B cell (primary cell): ENCODE measurements at places on chromosomes 11 and 22.

- H3K27me3 ChIP-seq: peaks cover 58% of the 10 kb centered on the region
- H3K4me1 ChIP-seq: peaks cover 26% of the 10 kb centered on the region
- H3K36me3 ChIP-seq: no peaks in the 10 kb centered on the region
- H3K27ac ChIP-seq: no peak within 1 kb of the TSS
- no peak within 1 kb of the TSS for H3K4me3 ChIP-seq
Observed at GRCh38 chr11:65786786-65787636, at the start of gene OVOL1. Gene OVOL1, plus strand, starts transcription at chr11:65787063. Its CDS starts 311 bp downstream, at chr11:65787374.

GRCh38 chr11:92653454-92653853, 316.0 kb upstream of the MTNR1B start:
- DNase-seq: no peak
- no peak overlapping the region for H3K4me3 ChIP-seq
- H3K27ac ChIP-seq: no peak overlapping the region
- H3K4me1 ChIP-seq: no peaks in the 10 kb centered on the region
- no peaks in the 10 kb centered on the region for H3K36me3 ChIP-seq

DNA sequence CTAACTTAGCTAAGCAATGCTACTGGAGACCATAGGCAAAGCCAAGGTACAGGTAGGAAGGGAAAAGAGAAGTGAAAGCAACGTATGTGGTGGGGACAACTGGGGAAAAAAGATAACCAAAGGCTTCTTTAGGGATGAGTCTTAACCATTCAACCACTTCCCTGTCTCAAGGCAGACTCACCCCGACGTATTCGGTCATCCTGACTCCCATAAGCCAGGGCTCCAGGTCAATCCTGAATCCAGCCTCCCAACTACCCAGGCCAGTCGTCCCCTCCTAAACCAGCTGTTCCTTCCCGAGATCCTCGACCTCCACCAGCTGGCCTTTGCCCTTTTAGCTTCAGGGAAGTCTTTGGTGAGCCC, 330 bp downstream of the ACP2 start:
- peak overlapping the region; percentile 56 for H3K27ac ChIP-seq
- no peak for DNase-seq
- peak overlapping the region; percentile 68 for H3K4me3 ChIP-seq
- peaks cover 13% of the 10 kb centered on the region for H3K4me1 ChIP-seq
- no peaks in the 10 kb centered on the region for H3K27me3 ChIP-seq

DNA sequence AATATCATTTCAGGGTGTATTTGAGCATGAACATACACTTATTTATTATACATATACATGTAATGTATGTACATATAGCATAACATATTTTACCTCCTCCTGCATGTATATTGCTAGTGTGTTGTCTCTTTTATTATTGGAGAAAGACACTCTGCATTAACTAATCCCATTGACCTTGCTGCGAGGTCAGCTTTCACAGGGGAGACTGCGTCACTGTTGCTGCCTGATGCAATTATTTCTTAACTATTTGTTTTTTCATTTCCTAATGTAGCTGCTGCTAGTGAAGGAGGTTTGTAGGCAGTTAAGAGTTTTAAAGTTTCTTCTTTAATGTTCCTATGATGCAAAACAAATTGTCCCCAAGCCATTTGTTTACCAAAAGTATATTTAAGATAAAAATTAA, 185.4 kb upstream of the CNTN5 start:
- no peaks in the 10 kb centered on the region for H3K4me1 ChIP-seq
- no peaks in the 10 kb centered on the region for H3K27me3 ChIP-seq
- no peaks in the 10 kb centered on the region for H3K36me3 ChIP-seq
- H3K27ac ChIP-seq: no peak overlapping the region
- no peak overlapping the region for H3K4me3 ChIP-seq
- DNase-seq: no peak

- no peak overlapping the region for H3K4me3 ChIP-seq
- no peak for DNase-seq
- H3K27me3 ChIP-seq: peaks cover 2% of the 10 kb centered on the region
- H3K4me1 ChIP-seq: no peaks in the 10 kb centered on the region
- no peak overlapping the region for H3K27ac ChIP-seq
Observed at GRCh38 chr11:32326522-32326921, 108.8 kb downstream of the WT1 start.

DNA sequence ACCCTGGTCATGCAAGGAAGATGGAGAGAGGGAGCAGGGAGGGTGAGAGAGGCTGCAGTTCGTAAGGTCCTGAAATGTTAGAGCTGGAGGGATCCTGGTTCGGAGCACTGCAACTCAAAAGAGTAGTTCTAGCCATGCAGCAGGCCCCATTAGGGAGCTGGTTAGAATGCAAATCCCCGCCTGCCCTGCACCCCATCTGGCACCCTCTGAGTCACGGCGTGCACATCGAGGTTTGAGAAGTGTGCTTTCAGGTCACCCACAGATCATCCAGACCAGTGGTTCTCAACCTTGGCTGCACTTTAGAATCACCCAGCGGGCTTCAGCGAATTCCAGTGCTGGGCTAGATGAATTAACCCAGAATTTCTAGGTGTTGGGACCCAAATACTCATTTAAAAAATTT, 48.2 kb downstream of the ST3GAL4 start:
- no peaks in the 10 kb centered on the region for H3K4me1 ChIP-seq
- no peak overlapping the region for H3K27ac ChIP-seq
- H3K27me3 ChIP-seq: no peaks in the 10 kb centered on the region
- H3K4me3 ChIP-seq: no peak overlapping the region
- H3K36me3 ChIP-seq: no peaks in the 10 kb centered on the region

GRCh38 chr22:49655168-49655812, 172.4 kb downstream of the BRD1 start:
- no peak for DNase-seq
- no peaks in the 10 kb centered on the region for H3K27me3 ChIP-seq
- H3K4me3 ChIP-seq: no peak overlapping the region
- peaks cover 23% of the 10 kb centered on the region for H3K4me1 ChIP-seq
- H3K36me3 ChIP-seq: peaks cover 1% of the 10 kb centered on the region
- H3K27ac ChIP-seq: no peak overlapping the region

GRCh38 chr22:35431483-35432227, 31.7 kb downstream of the MCM5 start:
- no peak overlapping the region for H3K4me3 ChIP-seq
- peaks cover 38% of the 10 kb centered on the region for H3K36me3 ChIP-seq
- no peaks in the 10 kb centered on the region for H3K4me1 ChIP-seq
- DNase-seq: no peak
- no peaks in the 10 kb centered on the region for H3K27me3 ChIP-seq

DNA sequence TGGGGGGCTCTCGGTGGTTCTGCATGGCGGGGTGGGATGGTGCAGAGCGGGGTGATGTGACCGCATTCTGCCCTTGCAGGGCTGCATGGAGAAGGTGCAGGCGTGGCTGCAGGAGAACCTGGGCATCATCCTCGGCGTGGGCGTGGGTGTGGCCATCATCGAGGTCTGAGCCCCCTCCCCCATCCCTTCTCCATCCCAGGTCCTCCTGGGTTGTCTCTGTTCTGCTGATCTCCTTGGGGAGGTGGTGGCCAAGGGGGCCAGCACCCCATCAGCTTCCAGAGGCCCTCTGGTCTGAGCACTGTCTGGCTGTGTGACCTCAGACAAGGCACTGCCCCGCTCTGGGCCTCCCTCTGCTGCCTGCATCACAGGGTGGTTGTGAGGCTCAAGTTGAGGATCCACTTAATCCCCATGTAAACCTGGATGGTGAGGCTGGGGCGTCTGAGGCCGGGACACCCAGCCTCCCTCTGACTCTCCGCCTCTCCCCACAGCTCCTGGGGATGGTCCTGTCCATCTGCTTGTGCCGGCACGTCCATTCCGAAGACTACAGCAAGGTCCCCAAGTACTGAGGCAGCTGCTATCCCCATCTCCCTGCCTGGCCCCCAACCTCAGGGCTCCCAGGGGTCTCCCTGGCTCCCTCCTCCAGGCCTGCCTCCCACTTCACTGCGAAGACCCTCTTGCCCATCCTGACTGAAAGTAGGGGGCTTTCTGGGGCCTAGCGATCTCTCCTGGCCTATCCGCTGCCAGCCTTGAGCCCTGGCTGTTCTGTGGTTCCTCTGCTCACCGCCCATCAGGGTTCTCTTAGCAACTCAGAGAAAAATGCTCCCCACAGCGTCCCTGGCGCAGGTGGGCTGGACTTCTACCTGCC, 53.3 kb downstream of the CD82 start:
- no peaks in the 10 kb centered on the region for H3K27me3 ChIP-seq
- DNase-seq: peak; percentile 15
- H3K36me3 ChIP-seq: no peaks in the 10 kb centered on the region
- no peak overlapping the region for H3K4me3 ChIP-seq
